Stimulated activated CD4-positive, alpha-beta T cell treated with anti-CD3 and anti-CD28 coated beads, Interleukin-15, amount 100 ng/mL, for 48 hours (primary cell): ENCODE measurements at places on chromosomes 11 and 22.

DNA sequence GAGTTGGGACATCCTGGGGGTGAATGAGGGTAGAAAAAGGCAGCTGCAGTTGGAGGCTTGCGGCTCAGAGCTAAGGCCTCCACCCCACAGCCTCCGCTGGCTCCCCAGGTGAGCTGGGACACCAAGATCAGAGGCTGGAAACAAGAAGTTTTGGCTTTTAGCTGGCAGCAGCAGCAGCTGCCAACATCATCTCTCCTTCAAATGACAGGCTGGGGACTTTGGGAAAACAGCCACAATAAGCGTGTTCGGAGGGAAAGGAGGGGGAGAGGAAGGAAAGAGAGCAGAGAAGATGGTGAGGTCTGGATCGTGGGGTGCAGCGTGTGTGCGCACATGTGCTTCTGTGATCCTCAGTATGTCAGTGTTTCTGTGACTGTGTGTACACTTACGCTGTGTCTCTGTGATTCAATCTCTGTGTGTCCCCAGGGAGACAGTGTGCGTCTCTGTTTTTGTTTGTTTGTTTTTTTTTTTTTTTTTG lies 62.0 kb upstream of the RASD2 start:
- no peak for DNase-seq

GRCh38 chr11:66011785-66012303 lies at the start of gene CST6:
Gene CST6 (plus strand): TSS chr11:66012008. CDS start chr11:66012045, 37 bp downstream.
- DNase-seq: no peak

GRCh38 chr11:7645206-7645605 lies 28.1 kb downstream of the CYB5R2 start:
- no peak for DNase-seq

GRCh38 chr11:19723572-19724342 lies 11.1 kb downstream of the NAV2 start:
- DNase-seq: peak; percentile 21

DNA sequence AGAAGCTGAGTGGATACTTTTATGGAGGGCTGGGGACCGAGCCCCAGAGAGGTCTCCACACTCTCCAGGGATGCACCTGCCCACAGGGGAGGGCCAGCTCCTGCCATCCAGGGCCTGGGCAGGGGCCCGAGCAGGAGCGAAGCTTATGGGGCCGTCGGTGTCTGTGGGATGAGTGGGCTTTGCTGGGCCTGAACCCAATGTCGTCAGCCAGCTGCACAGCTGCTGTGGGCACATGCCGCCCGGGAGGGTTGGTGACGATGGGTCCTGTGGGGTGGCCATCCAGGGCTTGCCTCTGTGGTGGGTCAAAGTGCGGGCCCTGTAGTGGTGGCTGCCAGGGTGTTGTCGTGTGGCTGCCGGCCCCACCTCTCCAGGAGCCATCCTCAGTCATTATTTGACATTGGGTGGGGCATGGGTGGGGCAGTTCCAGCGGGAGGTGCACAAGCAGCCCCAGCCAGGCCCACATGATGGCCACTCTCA lies 447.1 kb downstream of the TBC1D22A start:
- DNase-seq: no peak
